ENCODE measurements at places on chromosomes 6 and 20.

DNA sequence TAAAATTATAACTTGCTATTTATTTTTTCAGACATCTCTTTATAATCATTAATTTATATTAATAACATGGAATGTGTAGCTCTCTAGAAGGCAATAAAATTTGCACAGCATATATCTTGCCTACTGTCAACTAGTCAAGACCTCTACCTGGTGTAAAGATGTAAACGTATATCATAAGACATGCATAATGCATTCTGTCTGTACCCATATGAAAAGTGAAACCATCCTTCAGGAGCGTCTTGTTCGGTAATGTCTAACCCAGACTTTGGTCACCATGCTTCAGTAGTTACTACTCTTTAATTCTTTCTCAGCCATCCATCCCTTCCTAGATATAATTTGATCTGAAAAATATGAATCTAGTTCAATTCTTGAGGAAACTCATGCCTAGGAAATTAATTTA is 21.0 kb downstream of the CEP43 start:
- DNase-seq = no peak

DNA sequence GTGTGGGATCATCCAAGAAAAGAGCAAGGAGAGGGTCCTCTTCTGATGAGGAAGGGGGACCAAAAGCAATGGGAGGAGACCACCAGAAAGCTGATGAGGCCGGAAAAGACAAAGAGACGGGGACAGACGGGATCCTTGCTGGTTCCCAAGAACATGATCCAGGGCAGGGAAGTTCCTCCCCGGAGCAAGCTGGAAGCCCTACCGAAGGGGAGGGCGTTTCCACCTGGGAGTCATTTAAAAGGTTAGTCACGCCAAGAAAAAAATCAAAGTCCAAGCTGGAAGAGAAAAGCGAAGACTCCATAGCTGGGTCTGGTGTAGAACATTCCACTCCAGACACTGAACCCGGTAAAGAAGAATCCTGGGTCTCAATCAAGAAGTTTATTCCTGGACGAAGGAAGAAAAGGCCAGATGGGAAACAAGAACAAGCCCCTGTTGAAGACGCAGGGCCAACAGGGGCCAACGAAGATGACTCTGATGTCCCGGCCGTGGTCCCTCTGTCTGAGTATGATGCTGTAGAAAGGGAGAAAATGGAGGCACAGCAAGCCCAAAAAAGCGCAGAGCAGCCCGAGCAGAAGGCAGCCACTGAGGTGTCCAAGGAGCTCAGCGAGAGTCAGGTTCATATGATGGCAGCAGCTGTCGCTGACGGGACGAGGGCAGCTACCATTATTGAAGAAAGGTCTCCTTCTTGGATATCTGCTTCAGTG is 40.8 kb downstream of the ZBTB2 start:
- DNase-seq = no peak

- DNase-seq = no peak
These were observed 415.1 kb downstream of the TFAP2A start for GRCh38 chr6:9999796-10000195.

GRCh38 chr6:93728150-93728549 is 308.8 kb upstream of the EPHA7 start:
- DNase-seq = no peak

- no peak for DNase-seq
These were observed 124.7 kb upstream of the MARCKS start for GRCh38 chr6:113732384-113732966.

DNA sequence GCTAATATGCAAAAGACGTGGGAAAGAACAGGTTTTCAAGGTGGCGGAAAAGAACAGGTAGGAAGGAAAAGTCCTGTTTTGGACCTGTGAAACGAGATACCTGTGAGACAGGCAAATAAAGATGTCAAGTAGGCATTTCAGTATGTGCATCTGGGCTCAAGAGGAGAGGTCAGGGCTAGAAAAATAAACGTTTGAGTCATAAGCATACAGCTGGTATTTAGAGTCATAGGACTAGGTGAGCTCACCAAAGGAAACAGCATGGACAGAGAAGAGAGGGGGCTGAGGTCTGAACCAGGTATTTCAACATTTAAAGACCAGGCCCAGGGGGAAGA is 14.9 kb downstream of the MTFR2 start:
- DNase-seq = no peak

Measured in CD4-positive, alpha-beta T cell (primary cell).